ENCODE measurements at places on chromosomes 4 and X.

- no peak for DNase-seq
These were observed 3.6 kb upstream of the SLC9A6 start for GRCh38 chrX:135981668-135982067.

DNA sequence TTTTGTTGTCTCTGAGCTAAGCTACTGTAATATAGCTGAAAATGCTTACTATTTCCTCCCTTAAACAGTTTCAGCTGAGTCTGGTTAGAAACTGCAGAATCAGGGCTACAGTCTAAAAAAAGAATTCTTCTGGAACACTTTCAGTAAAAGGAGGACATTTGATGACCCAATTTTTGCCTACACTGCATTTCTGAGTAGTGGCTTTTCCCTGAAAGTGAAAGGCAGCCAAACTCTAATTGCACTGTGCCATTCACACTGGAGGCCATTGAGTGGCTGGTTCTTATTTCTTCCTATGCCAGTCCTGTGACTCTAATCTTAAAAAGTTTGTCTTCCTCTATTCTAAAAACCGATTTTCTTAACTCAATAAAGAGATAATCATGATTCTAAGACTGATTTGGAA, 526.0 kb downstream of the CFAP47 start:
- no peak for DNase-seq

DNA sequence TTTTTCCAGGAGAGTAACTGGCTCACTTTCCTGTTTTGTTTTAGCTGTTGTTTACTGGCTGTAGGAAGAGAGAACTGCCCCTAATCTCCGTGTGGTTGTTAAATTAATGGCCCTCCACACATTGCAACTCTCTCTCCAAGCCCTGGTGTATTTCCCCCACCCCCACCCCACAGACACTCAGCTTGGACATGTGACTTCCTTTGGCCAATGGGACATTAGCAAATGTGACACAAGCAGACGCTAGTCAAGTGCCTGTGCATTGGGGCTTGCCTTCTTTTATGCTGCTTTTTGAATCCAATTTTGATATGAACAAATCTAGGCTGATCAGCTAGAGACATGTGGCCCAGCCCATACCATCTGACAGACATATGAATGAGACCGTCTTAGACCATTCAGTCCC, 59.6 kb upstream of the TAB3 start:
- DNase-seq = no peak

- DNase-seq = no peak
These were observed 375.3 kb downstream of the IDS start for GRCh38 chrX:149129767-149130166.

- peak; percentile 33 for DNase-seq
These were observed 268.6 kb upstream of the SLIT2 start for GRCh38 chr4:19983072-19983471.

- DNase-seq = no peak
These were observed 79.5 kb downstream of the PRKG2 start for GRCh38 chr4:81135501-81135900.

GRCh38 chr4:134885436-134885835, 683.8 kb upstream of the PABPC4L start:
- DNase-seq = no peak

- no peak for DNase-seq
These were observed 129.6 kb downstream of the DCLK2 start for GRCh38 chr4:150207871-150208270.

GRCh38 chrX:1546691-1547251, 9.8 kb upstream of the P2RY8 start:
- DNase-seq = no peak

- DNase-seq = no peak
These were observed 132.2 kb upstream of the FUNDC1 start for GRCh38 chrX:44674906-44675305.

DNA sequence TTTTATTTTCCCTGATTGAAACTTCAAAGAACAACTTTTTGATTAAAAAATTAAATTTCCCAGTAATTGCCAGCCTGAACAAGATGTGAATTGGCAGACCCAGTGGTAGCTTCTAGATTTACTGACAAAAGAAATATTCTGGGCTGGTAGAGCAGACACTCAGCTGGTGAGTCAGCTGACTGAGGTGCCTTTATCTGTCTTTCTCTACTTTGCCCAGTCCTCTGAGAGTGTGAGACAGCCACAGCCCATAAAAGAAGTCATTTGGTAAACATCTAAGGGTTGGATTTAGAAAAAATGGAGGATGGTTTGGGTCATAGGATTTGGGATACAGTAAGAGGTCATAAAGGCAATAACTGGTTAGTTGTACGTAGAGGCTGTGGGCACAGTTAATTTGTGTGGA, 54.5 kb downstream of the CCSER1 start:
- no peak for DNase-seq

GRCh38 chr4:176268963-176269362, at the start of gene ASB5:
Gene ASB5, minus strand, starts transcription at chr4:176269222. Its CDS starts 114 bp downstream, at chr4:176269108.
- DNase-seq = no peak

GRCh38 chr4:76377911-76378310, 43.0 kb downstream of the CCDC158 start:
- DNase-seq = peak; percentile 40

GRCh38 chr4:164441109-164441508, 312.8 kb upstream of the SMIM31 start:
- DNase-seq = no peak

- DNase-seq = no peak
These were observed 172.7 kb upstream of the IL15 start for GRCh38 chr4:141463678-141464077.

DNA sequence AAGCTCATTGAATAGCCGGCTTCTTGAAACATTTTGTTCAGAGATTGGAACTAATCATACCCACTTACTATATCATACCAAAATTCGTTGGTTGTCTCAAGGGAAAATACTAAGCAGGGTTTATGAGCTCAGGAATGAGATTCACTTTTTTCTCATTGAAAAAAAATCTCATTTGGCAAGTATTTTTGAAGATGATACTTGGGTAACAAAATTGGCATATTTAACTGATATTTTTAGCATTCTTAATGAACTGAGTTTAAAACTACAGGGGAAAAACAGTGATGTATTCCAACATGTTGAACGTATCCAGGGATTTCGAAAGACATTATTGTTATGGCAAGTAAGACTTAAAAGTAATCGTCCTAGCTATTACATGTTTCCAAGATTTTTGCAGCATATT, 6.4 kb downstream of the FAM200B start:
- DNase-seq = no peak

DNA sequence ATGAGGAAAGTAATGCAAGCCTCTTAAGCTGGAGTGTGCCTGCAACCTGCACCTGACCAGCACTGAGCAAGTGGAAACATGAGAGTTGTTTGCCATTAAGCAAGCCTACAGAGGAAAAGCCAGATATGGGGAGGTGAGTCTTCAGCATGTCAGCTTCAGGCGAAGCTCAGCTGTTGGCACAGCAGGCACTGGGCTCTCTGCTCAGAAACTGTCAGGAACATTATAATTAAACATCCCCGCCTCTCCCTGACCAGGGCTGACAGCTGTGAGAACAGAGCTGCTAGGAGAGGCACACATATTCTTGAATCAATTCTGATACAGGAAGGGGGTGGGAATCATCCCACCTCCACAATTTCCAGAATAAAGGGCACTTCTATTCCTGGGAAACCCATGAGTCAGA, 19.0 kb upstream of the DCX start:
- no peak for DNase-seq

GRCh38 chrX:69117876-69118526, 47.3 kb downstream of the PJA1 start:
- DNase-seq = no peak

DNA sequence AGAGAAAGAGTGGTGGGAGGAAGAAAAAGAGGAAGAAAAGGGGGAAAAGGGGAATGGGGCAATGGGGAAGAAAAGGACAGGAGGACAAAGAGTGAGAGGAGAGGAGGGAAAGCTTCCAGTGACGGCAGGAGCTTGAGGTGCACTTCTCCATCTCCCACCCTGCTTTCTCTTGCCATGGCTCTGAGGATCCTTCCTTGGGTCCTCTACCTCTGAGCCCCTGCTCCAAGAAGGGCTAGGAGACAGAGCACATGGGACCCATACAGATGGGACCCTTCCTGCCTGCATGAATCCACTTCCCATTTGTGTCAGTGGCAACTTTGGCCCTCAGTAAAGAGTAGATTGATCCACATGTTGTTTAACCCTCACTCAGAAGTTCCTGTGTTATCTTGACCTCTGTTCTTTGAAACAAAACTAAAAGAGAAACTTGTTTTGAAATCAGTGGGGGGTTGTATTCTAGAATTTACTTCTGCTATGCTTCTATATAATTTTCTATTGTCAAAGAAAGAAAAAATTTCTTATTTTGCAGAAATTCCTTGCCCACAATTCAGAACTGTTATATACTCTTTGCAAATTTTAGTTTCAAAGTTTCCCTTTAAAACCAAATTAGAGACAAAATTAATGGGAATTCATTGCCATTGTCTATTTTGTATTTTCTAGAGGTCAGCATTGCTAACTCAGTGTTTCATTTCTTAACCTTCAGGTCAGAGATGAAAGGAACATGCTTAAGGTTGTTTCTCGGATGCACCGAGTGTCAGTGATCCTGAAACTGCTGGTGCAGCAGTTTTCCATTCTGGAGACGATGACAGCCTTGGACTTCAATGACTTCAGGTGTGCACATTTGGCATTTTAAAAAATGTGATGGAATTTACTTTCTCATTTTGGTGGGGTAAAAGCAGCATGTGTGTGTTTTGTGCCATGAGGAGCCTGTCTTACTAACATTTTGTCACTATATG, 5.0 kb downstream of the TDO2 start:
- no peak for DNase-seq

- DNase-seq = no peak
These were observed 1030.1 kb downstream of the FSTL5 start for GRCh38 chr4:161133586-161134276.

GRCh38 chrX:133461231-133461630, 45.9 kb upstream of the GPC4 start:
- DNase-seq = no peak

GRCh38 chr4:4425696-4426095, 38.8 kb downstream of the NSG1 start:
- DNase-seq = no peak

DNA sequence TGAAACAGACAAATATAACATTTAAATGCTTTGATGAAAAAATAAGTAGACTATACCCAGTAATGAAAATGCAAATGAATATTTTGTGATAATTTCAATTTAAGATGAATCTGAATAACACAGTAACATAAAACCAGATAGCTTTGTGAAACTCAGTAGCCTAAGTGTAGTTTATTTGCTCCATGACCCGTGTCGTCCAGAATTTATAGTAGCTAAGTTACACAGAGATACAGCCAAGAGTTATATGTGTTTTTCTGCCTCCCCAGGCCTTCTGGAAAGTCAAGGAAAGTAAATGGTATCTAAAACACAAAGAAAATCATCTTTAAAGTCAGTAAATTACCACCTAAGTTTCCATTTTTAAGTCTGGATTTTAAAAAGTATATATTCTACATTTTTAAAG, 26.7 kb downstream of the HPGD start:
- DNase-seq = no peak

DNA sequence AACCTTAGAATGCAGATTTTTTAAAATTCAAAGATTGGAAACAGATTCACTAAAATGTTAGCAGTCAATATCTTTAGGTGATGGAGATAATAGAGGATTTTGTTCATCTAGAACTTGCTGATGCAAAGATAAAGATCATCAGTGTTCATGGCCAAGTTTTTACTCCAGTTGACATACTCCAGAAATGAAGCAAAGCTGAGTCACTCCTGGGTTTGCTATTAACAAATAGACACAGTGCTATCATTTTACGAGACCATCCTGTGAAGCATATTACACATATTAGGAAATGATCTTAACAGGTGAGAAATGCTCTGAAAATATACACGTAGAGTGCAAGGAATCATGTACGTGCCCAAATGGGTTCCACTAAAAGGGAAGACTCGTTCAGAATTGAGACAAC, 170.6 kb upstream of the FAM9B start:
- DNase-seq = no peak

DNA sequence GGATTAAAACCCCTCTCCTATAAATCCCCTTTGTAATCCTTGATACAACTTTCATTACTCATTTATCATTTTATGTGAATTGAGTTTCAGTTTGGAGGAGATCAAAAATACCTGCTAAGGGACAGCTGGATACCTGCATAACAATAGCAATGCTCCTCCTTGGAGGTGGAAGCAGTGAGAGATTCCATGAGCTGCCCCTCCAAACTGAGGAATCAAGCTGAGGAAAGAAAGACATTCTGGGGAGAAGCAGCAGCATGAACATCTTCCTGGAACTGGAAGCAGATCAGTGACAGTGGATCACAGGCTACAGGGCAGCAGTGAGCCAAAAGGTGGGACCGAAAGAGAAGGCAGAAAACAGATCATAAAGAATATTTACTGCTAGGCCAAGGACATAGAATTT, 199.8 kb upstream of the CNKSR2 start:
- no peak for DNase-seq

GRCh38 chrX:20253232-20253543, 13.5 kb downstream of the RPS6KA3 start:
- DNase-seq = no peak

GRCh38 chrX:119734897-119735339, 23.5 kb upstream of the SOWAHD start:
- DNase-seq = peak; percentile 27

DNA sequence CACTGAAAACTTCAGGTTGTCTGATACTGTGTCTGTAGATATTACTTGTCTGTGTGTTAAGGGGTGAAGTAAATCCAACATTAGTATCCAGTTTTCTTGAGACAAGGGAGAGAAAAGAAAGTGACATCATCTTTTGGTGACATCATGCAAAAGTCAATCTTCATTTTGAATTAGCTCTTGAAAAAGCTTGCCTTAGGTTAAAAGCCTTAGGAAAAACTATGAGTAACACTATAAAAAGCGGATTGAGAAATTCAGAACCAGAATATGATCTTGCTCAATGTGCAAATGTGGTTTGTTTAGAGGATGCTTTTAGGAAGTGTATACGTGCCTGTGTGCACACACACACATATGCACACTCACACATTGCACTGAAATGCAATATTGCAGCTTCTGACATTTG, 345.8 kb upstream of the CASK start:
- peak; percentile 1 for DNase-seq

- DNase-seq = no peak
These were observed 405.4 kb downstream of the ANKRD50 start for GRCh38 chr4:124307143-124307542.

DNA sequence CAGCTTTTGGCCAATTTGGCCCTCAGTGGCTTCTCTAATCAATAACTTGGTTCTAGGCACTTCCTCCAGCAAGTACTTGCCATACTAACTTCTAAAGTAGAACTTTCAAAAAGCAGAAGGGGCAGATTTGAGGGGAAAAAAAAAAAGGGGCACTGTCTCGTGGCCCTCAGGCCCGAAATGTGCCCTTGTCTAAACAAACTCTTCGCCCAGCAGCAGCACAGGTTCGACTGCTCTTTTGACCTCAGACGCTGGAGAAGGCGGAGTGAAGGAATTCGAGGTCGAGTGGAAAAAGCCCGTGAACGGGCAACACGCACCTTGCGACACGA, 775 bp downstream of the GRPEL1 start:
- no peak for DNase-seq

GRCh38 chr4:138405466-138405891, 163.3 kb upstream of the SLC7A11 start:
- no peak for DNase-seq
